Choroid plexus epithelial cell (primary cell): ENCODE measurements at places on chromosomes 7 and 10.

DNA sequence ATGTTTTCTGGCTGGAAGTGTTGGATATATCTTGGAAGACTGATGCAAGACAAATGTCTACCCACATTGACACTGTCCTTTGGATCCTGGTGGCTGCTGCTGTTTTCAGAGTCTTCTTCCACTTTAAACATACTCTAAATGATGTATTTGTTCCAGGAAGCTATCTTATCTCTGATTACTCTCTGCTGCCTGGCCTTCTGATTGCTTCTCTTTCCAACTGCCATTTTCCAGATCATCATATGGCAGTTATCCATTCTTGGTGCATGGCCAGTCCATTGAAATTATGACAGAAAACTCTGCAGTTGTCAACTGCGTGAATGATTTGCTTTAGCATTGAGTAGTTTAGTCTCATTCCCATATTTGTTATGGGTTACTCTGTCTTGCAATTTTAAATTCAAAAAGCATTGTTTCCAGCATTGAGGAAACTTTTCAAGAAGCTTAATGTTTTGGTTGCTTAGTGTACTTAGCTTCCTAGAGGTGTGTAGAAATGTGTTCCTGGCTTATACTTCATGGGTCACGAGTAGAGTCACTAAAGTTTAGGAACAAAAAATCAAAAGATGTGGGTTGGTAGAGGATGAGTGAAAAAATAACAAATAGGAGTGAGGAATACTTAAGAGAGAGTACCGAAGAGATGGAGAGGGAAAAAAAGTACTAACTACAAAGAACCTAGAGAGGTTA lies 268.3 kb upstream of the MTPN start:
- no peak for DNase-seq

GRCh38 chr7:134562136-134562535 lies 13.2 kb downstream of the AKR1B15 start:
- DNase-seq, result peak; percentile 60

GRCh38 chr7:67807826-67808225 lies 811.2 kb downstream of the TYW1 start:
- DNase-seq, result no peak

DNA sequence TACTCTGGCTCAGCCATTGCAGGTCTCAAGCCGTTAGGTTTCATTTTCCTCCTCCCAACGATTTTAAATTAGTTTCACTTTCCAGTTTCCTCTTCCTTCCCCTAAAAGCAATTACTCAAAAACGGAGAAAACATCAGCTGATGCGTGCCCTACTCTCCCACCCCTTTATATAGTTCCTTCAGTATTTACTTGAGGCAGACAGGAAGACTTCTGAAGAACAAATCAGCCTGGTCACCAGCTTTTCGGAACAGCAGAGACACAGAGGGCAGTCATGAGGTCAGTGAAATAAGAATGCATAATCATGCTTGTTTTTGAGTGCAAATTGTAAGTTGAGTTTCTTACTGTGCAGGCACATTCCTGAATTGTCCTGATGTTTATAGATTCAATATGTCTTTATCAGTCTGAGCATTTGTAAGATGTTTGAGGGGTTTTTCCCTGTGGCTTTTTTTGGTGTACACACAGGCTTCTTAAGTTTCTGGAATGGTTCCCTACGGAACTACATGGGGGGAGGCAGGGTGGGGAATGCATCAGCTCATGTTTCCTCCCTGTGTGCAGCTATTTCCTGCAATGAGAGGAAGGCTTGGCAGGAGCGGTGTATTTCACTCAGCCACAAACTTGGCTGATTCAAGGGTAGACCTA lies at the start of gene IFIT3:
TSS of gene IFIT3 (plus strand) at position 195 of the 639 bp plus-strand sequence. CDS start at position 272, 77 bp downstream.
- DNase-seq, result peak; percentile 98

- DNase-seq, result no peak
These were observed 406.1 kb downstream of the MDFIC start for GRCh38 chr7:115328018-115328417.

GRCh38 chr10:16049050-16049449 lies 188.7 kb upstream of the MINDY3 start:
- no peak for DNase-seq

DNA sequence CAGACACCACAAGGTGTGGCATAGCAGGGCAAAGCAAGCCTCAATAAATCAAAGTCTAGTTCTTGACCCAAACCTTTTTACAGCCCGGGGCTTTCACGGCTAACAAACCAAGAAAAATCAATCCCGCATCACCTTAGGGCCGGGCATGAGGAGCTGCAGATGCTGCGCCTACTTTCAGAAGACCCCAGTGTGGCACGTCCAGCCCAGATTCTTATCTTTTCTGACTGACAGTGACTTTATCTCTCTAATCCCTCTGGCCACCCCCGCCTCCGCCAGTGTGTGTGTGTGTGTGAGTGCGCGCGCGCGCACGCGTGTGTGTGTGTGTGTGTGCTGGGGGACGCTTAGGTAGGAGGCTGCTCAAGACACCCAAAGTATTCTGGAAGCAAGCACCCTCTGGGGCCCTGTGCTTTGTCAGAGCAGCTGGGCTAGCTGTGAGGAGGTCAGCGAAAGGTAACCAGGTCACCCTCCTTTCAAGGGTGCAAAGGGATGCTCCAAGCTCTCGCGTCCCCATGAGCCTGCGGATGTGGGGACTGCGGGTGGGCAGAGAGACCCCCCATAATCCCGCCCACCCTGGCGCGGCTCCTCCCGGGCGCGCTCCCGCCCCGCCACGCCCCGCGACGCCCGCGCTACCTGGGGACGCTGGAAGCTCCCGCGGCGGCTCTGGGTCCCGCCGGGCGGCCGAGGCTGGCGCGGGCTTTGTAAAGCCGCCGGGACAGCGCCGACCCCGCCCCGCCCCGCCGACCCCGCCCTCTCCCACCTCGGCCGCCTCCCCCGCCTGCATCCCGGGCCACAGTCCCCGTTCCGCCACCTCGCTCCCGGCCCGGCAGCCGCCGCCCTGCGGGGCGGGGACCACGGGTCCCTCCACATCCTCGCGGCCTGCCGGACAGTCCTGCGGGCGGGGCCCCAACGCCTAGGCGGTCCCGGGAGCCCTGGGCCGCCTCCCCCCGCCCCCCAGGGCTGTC lies 57.1 kb upstream of the RHOBTB1 start:
- peak; percentile 34 for DNase-seq

GRCh38 chr7:24884401-24884800 lies 95.6 kb downstream of the OSBPL3 start:
- peak; percentile 18 for DNase-seq

DNA sequence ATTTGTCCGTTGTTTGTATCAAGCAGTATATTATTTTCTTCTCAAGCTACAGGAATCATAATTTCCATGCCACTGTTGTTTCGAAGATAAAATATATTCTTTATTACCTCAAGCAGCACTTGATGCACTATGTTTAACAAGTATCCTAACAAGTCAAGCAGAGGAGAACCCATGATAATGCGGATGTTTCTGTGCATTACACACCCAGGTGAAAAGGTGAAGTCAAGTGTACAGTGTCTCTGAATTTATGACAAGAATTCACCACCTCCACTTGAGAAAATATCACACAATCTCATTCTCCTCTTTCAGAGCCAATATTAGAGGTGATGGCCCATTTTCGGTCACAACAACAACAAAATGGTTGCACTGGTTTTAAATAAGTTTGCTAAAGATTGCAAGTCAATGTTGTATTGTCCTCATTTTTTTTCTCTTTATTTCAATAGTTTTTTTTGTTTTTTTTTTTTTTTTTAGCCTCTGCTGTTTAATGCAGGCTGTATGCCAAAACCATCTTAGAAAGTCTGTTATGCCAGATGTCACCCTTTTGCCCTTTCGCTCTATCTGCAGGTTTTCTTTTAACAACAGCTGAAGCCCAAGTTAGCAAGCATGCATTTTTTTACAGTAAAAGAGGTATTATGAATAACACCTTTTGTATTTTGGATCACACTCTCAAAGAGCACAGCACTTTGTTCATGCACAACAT lies 568.7 kb upstream of the LRRN3 start:
- peak; percentile 58 for DNase-seq

- no peak for DNase-seq
These were observed 14.9 kb downstream of the ANKMY2 start for GRCh38 chr7:16630654-16631053.

GRCh38 chr7:103113164-103113563 lies 35.7 kb downstream of the NAPEPLD start:
- peak; percentile 76 for DNase-seq

GRCh38 chr7:114084002-114084471 lies 165.2 kb upstream of the PPP1R3A start:
- DNase-seq, result no peak

DNA sequence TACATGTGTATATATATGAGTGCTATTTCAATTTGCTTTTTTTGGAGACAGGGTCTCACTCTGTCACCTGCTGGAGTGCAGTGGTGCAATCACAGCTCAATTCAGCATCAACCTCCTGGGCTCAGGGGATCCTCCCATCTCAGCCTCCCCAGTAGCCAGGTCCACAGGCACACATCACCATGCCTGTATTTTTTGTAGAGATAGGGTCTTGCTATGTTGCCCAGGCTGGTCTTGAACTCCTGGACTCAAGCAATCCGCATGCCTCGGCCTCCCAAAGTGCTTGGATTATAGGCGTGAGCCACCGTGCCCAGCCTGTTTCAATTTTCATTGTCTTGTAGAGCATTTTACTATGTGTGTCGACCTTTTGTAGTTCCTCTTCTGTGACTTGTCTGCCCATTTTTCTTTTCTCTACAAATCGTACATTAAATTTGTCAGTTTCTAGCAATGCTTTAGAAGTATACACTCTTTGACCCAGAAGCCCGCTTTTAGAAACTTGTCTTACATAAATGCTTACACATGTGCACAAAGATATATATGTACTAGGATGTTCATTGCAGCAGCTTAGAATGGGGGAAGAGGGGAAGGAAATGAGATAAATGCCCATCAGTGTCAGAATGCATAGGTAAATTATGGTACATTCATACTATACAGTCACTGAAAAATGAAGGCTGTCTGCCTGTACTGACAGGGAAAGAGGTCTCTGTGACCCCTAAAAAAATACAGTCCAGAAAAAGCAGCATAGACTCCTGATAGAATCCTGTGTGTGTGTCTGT lies 12.2 kb upstream of the RFC2 start:
- DNase-seq, result no peak

DNA sequence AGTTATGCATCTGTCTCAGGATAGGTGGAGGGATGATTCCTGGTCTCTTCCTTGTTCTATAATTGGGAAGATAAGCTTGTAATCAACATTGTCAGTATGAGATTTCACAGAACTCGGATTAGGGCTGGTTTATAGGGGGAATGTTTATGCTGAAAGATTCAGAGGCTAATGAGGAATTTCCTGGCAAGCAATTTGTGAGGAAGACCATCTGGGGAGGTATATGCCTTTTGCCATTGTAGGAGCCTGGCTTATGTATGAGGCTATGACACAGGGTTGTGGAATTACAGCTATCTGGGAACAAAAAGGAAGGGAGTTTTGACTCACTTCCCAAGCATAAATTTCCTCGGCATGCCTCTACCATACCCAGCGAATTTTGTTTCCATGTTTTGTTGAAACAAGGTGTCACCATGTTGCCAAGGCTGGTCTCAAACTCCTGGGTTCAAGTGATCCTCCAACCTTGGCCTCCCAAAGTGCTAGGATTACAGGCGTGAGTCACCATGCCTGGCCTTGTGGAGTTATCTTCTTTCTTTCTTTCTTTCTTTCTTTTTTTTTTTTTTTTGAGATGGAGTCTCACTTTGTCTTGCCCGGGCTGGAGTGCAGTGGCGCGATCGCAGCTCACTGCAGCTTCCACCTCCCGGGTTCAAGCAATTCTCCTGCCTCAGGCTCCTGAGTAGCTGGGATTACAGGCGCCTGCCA lies 1.6 kb upstream of the COPS6 start:
- peak; percentile 86 for DNase-seq
